Sciatic nerve (tissue), 2 donors: ENCODE measurements at places on chromosomes 2 and 18. TPM values are rescaled to one million over a fixed set of nuclear protein-coding genes. Genes with fewer than 3 reads are reported as not detected.

RDH14 gene
- 19.8 TPM for total RNA-seq

MYO5B gene
- total RNA-seq: 9.9 TPM

SATB2 gene
- total RNA-seq: 8.8 TPM

ERMN gene
- total RNA-seq: 4.6 TPM

LYG2 gene
- total RNA-seq: not detected

CHMP1B gene
- total RNA-seq: 27.1 TPM

SLC16A14 gene
- total RNA-seq: 7.4 TPM

C2orf74 gene
- 28.4 TPM for total RNA-seq

FARSB gene
- 16.4 TPM for total RNA-seq

GALNT14 gene
- total RNA-seq: 1.2 TPM

GRCh38 chr18:42064109-42064508 lies 109.1 kb downstream of the PIK3C3 start:
- no peak for DNase-seq

GRCh38 chr2:238970553-238971081 lies 122.7 kb downstream of the TWIST2 start:
- DNase-seq: peak; percentile 76

DNA sequence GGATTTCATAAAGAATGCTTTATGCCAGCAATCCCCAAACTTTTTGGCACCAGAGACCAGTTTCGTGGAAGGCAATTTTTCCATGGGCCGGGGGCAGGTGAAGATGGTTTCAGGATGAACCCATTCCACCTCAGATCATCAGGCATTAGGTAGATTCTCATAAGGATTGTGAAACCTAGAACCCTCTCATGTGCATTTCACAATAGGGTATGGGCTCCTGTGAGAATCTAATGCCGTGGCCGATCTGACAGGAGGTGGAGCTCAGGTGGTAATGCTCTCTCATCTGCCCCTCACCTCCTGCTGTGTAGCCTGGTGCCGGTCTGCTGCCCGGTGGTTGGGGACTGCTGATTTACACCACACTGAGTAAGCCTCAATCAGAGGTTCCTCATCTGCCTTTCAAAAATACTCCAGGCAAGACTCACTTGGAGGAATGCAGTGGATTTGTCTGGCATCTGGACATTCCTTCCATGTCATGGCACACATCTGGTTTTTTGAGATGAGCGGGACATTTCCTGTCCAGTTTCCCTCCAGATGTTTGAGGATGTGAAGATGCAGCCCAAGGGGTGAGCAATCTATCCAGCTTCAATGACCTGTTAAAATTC lies 185.8 kb downstream of the VAPA start:
- DNase-seq: no peak

DNA sequence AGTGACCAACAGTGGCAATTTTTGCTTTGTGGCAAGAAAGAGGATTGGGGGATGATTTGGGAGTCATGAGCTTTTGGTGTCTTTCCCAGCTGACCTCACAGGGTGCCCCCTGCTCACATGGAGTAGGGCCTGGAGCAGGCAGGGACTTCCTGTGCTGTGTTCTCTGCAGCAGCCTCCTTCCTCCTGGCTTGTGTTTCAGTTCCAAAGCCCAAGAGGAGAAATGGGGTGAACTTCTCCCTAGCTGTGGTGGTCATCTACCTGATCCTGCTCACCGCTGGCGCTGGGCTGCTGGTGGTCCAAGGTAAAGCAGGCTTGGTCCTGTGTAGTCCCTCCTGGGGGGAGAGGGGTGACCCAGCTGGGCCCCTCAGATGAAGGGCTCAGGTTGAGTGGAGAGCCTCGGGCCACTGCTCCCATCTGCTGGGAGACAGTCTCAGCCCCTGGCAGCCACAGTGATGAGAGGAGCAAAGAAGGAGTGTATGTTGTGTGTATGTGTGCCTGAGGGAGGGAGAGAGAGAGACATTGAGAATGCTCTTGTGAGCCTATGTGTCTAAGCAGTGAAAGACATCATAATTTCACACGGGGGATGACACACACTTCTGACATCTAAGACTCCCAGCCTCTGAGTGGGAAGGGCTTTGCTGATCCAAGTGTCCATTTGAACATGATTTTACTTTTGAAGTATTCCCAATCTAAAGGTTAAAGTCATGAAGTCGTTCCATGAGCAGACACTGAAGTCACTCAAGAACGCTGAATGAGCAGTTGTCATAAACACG lies 27.2 kb downstream of the MARCO start:
- DNase-seq: no peak

DNA sequence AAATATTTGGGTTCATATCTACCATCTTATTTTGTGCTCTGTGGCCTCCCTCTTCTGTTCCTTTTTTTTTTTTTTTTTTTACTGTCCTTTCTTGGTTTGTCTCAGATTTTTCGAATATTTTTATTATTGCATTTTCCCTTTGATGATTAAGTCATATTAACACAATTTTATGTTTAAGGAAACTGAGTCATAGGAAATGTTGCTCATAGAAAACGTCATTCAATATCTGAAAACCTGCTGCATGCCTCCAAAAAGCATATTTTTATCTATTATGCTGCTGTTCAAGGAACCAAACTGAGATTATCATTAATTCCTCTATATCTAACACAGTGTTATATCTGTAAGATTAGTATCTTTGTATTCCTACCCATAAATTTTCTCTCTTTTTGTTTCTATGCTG lies 614.3 kb upstream of the SLC8A1 start:
- no peak for DNase-seq

GRCh38 chr2:70716951-70717350 lies 51.0 kb downstream of the ADD2 start:
- DNase-seq: no peak

GRCh38 chr2:230893841-230894781 lies 29.4 kb downstream of the ITM2C start:
- peak; percentile 34 for DNase-seq

DNA sequence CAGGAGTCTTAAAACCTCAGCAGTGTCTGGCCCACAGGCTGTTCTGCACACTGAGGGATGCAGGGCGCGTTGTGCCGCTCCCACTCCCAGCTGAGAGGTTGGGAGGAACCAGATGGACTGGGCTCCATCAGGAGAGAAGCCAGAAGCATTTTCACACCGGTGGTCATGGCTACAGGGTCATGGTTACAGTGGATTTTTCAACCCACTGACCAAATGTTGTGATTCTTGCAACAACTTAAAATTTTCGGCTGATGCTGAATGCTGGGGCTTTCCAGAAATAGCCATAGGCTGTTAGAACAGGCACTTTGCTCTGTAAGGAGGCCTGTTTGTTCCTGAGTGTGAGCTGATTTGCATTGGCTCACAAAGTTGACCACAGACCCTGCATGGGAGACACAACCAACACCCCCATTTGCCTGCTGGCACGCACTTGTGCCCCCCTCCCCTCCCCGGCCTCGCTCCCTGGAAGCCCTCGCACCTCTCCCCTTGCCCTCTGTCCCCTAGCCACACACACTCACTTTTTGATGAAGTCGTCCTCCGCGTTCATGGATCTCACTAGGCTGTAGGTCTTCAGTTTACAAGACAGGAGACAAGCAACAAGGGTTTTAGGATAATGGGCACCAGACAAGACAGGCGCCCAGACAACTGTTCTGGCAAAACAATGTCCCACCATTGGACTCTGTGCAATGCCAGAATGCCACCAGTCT lies 3.4 kb downstream of the LPIN1 start:
- DNase-seq: no peak

DNA sequence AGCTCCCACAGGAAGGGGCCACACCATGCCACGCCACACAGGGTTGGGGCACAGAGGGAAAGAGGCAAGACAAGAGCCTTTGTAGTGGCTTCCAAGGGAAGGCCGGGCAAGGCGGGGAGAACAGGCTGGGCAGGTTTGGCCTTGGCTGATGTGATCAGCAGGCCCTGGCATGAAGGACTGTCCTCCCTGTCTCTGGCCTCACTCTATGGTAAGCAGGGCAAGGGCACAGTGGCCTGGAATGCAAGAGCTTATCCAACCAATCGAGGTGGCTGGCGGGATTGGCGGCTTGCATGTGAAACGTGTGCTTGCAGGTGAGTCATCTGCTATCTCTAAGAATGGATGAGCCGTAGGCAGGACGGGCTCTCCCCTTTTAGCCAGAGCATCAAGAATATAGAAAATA lies 6.4 kb upstream of the ATP9B start:
- no peak for DNase-seq

GRCh38 chr2:45909677-45910191 lies 258.3 kb downstream of the PRKCE start:
- no peak for DNase-seq

DNA sequence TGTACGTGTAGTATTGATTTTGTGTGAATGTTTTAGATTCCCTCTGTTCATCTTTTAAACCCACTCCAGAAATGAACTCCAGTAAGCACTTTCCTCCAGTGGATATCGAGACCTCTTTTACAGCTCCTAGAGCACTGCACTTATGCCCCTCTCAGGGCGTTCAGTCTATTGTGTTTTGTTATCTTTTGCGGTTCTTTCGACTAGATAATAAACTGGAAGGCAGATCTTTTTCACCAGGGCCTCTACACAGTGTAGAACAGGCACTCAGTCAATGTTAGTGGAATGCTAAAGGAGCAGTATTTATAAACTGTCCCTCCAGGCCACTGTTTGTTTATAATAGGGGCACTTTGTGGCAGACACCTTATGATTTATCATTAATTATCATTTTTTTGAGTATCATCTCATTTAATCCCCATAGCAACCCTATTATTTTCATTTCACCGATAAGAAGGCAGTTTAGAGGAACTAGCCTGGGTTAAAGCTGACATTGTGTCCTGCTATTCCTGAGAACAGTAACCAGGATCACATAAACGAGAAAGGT lies 742 bp upstream of the SOS1 start:
- no peak for DNase-seq

GRCh38 chr2:189318761-189319160 lies 122.5 kb upstream of the WDR75 start:
- DNase-seq: no peak

GRCh38 chr2:64295326-64296139 lies 151.3 kb upstream of the PELI1 start:
- no peak for DNase-seq

- DNase-seq: no peak
Measured at GRCh38 chr18:68925268-68925667, 127.4 kb downstream of the CCDC102B start.

GRCh38 chr2:86368161-86368824 lies 30.9 kb upstream of the REEP1 start:
- DNase-seq: no peak

DNA sequence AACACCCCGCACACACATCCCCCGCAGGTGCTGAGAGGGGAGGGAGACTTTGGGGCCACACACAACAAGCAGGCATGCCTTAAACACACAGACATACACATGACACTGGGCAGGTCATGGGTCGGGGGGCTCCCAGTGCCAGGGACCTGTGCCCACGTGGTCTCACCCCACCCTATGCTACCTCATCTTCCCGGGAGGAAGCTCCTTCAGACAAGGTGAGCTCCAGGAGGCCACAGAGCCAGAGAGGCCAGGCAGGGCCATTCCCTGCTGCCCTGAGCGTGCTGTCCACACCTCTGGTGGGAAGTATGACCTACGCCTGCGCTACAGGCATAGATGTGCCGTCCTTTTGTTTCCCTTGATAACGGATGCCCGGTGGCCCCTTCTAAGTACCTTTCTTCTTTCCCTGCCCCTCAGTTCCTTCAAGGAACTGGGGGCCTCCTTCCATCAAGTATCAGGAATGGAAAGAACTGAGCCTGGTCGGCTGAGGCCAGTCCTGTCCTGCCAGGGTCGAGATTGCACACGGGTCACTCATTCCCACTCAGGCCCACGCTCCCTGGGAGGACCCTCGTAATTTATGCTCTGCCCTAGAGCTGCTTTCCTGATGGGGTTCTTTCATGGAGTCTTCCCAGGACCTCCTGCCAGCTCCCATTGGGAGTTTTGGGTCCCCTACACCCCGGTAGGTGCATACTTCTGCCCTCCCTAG lies 4.7 kb downstream of the TEKT4 start:
- DNase-seq: no peak

- DNase-seq: no peak
Measured at GRCh38 chr2:28300485-28301341, 91.9 kb upstream of the FOSL2 start.

GRCh38 chr2:236070236-236070635 lies 98.0 kb downstream of the GBX2 start:
- no peak for DNase-seq

DNA sequence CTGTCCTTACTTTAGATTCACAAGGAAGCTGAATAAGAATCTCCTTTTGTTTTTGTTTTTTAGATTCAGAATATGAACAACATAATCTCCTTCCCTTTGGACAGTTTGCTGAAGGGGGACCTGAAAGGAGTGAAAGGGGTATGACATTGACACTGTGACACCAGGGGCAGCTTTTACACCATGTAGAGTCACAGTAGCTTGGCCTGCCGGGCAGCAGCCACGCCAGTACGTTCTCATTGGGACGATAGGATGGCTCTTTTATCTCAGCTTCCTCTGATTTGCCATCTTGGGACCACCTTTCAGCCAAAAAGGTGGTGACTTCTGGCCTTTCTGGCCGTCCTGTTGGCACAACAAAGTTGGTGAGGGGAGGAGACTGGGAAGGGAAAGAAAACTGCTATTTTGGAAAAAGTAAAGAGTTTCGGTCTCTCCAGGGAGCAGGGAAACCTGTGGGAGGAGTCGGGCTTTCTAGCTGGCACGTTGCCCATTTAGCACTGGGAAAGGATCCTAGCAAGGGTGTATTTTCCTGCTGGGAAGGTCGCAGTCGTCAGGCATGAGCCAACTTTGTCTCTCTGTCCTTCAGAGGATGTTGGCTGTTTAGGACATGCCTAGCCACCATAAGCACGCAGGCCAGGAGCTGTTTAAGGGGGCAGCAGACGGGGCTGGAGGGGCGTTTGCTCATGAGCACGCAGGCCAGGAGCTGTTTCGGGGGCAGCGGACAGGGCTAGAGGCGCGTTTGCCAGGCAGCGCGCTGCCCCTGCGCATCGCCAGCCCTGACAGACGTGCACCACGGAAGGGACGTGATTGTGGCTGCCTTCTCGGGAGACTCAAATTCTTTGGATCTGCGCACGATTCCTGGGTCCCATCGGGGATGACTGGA lies 104.6 kb downstream of the ITGB1BP1 start:
- peak; percentile 79 for DNase-seq

- DNase-seq: peak; percentile 80
Measured at GRCh38 chr18:46946656-46947282, 29.4 kb downstream of the KATNAL2 start.

DNA sequence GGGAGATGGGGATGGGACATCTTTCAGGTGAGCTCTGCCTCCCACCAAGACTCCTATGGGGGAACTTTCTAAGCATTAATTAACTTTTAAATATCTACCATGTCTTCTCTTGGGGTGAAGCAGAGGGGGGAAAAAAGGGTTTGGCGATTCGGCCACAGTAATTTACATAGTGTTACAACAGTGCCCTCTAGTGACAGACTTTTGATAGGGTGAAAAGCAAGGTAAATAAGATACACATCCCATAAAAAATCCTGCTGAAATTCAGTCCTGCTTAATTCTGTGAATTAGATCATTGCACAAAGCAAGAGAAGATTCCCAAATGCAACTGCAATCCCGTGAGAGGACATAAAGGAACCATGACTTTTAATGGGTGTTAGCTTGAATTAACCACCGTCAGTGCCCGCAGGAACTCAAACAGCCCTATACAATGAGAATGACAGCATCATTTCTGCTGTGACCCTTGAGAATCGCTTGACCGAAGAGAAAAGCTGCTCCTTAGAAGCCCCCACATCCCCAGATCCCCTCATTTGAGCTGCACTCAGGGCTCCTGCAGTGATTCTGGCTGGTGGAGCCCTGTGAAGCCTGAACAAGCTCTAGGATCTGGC lies 32.8 kb downstream of the FAM124B start:
- DNase-seq: no peak

GRCh38 chr2:121205321-121205942 lies 79.6 kb downstream of the TFCP2L1 start:
- no peak for DNase-seq
